ENCODE measurements at places on chromosomes 3 and 15. TPM values are rescaled to one million over a fixed set of nuclear protein-coding genes. Genes with fewer than 3 reads are reported as not detected.

DNA sequence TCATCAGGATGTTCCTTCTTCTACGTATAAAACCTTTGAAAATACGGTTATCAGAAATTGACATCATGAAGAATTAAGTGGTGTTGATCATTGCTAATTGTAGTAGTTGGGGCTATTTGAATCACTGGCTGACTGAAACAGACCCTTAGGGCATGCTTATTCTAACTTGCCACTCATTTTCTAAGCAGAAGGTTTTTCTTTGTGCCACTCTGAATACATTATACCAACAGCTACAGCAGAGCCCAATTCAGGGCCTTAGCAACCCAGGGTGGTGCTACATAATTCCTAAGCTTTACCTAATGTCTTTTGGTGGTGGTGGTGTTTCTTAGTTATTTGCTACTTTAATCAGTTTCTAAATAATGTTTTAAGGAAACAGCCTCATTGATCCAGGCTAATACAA lies 524.2 kb downstream of the NLGN1 start:
- no peak for DNase-seq

SCN11A gene
- total RNA-seq: not detected

DNA sequence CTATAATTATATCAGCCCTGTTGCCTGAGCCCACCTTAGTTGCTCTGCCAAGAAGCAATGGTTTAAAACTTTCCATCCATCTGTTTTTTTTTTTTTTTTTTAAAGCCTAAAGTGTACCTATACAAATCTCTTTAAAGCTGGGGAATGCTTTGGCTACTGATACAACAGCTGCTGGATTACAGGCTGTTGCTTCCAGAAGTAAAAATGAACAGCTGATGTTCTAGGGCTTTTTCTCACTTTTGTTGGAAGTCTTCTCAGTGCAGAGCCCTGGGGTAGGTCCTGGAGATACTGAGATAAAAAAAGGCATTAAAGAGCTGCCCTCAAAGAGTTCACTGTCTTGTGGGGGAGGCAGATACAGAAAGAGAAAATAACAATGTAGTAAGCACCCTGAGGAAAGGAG lies 218.1 kb downstream of the NLGN1 start:
- DNase-seq: no peak

- no peak for DNase-seq
These were observed 59.0 kb downstream of the CDCP1 start for GRCh38 chr3:45087155-45087554.

TBC1D2B gene
- total RNA-seq: 28.7 TPM

Data from GM12878 (cell line).